Left renal cortex interstitium (tissue), 4 donors: ENCODE measurements at places on chromosomes 1 and 21.
A peak's percentile ranks its signal among the peaks of the same experiment; 100 is the strongest.

DNA sequence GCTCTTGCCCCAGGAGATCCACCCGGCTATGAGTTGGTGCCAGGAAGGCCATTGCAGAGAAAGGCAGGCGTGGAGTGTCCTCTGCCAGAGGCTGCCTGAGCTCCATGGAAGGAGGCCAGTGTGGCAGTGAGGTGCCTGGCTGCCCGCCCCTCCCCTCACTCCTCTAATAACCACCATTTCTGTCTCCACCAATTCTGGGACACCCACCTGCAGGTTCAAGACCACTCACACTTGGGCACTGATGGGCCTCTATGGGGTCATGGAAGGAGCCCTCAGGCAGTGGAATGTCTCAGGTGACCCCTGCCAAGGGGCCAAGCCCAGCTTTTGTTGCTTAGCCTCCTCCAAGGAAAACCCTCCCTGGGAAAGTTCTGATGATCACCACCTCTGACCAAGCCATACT, 731.6 kb downstream of the MATN1 start:
- DNase-seq: no peak

DNA sequence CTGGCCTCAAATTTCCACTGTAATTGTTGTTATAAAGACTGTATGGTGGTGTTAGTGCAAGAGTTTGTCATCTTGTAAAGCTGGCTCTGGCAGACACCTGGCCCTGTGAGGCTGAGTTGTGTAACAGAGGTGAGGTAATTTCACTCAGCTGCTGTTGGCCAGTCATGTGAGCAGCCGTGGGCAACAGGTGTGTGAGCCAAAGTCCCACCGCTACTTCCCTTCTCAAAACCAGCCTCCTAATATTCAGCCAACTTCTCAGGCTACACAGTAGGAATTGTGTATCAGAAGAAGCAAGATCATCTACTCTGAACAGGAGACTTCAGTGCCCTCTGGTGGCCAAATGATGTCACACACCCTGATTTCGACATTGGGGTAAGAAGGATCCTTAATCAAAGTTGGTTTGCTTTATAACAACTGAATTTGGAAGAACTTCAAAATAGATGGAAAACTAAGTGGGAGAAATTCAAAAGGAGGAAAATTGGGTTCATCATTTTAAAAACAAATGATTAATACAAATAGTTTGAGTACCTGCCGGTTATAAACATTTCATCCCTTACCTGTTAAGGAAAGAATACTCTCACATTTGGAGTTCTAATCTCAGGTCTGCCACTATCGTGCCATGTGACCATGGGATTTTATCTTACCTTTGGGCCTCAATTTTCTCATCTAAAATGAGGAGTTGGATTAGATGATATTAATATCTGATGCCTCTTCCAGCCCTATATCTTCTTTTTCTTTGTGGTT, 2.6 kb upstream of the CREG1 start:
- DNase-seq: peak; percentile 35

GRCh38 chr1:115869064-115869463, 28.1 kb upstream of the NHLH2 start:
- DNase-seq: no peak

- DNase-seq: no peak
Observed at GRCh38 chr1:20700636-20701215, 17.1 kb downstream of the KIF17 start.

GRCh38 chr1:110060034-110060661, 10.3 kb downstream of the ALX3 start:
- DNase-seq: no peak

DNA sequence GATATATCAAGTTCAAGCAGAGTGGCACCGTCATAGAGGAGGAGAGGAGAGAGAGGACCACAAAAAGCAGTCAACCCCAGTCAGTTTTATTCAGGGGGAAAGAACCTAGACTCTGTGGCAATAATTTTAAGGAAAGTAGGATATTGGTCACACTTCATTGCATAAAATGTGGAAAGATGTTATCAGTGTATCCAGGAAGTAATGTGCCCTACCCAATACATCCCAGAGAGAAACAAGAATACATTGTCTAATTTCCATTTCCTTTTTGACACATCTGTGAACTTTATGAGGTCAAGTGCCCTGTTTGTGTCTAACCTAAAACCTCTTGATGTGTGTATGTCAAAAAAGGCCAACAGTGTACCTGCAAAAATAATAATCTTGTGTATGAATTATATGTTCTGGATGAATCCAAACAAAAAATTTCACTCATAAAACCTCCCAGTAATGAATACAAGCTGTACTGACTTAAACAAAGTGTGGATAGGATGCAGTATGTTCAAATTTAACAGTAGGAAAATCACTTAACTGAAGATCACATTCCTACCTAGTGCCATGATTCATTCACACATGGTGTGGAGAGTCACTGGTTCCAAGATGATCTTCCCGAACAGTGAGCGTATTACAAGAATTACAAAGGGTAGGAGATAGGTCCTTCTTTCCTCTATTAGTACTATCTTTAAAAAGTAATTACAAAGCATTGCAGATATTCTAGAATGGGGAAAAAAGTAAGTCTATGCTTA, 712.1 kb upstream of the CXADR start:
- DNase-seq: no peak

- DNase-seq: no peak
Observed at GRCh38 chr1:186091222-186091720, 283.8 kb downstream of the TPR start.
